ENCODE measurements at places on chromosomes 16 and 17. TPM values are rescaled to one million over a fixed set of nuclear protein-coding genes. Genes with fewer than 3 reads are reported as not detected.

DNA sequence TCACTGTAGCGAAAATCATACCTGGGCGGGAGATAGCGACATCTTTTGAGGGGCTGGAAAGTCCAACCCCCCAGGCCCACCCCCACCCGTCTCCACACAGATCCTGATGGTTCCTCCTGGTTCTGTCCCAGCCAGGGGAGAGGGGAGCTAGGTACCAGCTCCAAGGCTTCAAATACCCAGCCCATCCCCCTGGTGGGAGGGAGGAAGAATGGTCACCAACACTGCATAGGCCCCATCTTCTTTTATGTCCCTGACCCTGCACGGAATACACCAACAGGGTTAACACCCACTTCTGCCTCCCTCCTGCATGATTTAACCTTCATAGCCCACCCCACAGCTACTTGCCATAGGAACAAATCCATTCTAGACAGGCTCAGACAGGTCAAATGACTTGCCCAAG lies 9.3 kb downstream of the HAP1 start:
- no peak for DNase-seq

- no peak for DNase-seq
Observed at GRCh38 chr16:51559901-51560300, 408.8 kb upstream of the SALL1 start.

DNA sequence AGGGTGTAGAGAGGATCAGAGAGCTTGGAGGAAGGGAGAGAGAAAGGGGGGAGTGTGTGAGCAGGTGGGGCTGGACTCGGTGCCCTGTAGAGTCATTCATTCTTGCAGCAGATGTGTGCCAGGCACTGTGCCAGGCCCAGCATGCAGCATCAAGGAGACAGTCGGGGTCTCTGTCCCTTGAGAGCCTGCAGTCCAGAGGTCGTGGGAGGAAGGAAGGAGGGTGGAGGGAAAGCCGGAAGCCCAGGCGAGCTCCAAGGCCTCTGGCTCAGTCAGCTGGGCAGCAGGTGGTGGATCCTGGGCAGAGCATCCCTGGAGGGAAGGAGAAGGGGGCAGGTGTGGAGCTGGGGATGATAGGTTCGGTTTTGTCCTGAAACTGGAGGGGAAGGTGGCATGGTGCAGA lies 27.5 kb downstream of the EPN2 start:
- no peak for DNase-seq

DNA sequence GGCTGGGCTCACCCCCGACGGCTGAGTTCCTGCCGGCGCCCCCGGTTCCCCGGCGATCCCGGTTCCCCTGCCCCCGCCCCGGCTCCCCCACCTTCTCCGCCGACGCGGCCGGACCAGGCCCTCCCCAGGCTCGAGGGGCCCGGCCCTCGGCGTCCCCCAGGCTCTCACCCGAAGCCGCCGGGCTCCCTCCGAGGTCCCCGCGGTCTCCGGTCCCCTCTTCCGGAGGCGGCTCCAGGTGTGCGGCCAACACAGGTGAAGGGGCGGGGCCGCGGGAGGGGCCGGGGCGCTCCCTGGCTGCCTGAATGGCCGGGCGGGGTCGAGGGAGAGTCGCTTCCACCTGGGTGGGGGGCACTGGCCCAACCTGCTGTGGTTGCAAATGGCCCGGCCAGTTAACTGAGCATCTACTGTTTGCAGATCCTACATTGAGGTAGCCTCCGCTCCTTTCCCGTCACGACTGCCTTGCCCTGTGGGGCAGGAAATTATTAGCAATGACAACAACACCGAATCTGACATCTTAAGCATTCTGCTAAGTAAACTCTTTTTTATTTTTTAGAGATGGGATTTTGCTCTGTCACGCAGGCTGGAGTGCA lies at the start of gene BICDL2:
Gene BICDL2 (minus strand): TSS at position 219 of the 590 bp plus-strand sequence. CDS start 1,448 bp downstream, outside the sequence.
- DNase-seq: no peak

DNA sequence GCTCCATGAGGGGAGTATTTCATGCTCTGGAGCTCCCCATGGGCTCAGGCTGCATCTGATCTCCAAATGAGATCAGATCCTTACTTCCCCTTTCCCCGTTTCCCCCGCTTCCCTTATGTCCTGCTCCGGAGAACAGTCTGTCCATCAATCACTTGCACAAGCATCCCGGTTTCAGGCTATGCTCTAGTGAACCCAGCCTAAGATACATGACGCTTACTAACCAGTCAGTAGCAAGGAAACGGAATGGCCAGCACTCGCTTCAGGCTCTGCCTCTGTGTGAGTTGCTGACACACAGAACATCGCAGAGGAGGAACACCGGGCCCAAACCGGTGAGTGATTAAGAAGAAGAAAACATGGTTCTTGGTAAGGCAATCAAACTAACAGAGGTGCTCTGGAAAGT lies 9.4 kb upstream of the ATP5MC1 start:
- DNase-seq: no peak

- no peak for DNase-seq
Observed at GRCh38 chr16:27582883-27583282, 32.9 kb downstream of the KATNIP start.

- DNase-seq: no peak
Observed at GRCh38 chr17:51120357-51120738, 320 bp downstream of the SPAG9 start.

DNA sequence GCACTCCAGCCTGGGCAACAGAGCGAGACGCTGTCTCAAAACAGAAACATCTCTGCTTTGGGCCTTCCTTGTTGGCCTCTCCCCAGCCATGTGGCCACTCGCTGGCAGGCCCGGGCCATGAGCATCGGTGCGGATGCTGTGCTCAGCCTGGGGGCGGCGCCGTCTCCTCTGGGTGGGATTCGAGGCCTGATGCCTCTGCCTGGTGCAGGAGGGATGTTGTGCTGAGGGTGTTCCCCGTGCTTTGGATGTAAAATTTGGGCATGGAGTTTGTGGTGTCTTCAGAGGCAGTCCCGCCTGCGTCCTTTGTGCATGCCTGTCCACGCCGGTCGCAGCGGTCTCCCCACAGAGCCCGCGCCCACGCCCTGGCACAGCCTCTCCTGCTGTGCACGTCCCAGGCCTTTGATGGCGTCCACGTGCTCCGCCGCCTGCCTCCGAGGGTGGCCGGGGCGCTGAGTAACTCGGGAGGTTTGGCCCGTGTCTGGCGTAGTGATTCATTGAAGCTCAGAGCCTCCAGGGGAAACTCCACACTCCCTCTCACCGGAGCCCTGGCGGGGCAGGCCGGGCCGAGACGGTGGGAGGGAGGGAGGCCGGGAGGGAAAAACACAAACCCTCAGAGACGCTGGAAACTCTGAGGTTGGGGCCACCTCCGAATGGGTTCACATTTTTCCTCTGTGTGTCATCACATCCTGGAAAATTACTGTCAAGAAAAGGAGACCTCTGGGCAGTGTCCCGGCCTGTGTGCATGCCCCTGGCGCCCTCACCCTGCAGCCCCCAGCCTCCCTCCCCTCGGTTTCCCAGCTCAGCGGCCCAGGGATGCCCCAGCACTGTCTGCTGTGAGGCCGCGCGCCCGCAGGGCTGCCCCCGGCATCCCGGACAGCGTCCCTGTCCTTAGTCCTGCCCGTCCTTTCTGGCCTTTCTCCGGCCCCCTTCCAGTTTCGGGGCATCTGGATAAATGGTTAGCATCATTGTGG lies 19.0 kb downstream of the CENPX start:
- DNase-seq: peak; percentile 82

DNA sequence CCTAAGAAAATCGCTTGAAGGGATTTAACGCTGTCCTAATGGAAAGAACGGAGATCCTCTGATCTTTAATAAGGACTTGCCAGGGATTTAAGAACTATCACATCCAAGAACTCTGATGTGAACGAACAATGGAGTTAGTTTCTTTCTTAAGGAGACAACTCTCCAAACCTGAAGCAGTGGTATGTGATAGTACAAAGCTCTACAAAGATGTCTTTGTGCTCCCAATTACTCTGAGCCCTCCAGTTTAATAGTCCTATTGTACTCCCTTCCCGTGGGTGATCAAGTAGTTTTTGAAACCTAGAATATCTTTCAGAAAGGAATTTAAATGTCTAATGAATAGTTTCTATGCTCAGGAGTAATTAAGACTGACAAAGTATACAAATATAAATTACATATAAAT lies 123.8 kb downstream of the FTO start:
- no peak for DNase-seq

DNA sequence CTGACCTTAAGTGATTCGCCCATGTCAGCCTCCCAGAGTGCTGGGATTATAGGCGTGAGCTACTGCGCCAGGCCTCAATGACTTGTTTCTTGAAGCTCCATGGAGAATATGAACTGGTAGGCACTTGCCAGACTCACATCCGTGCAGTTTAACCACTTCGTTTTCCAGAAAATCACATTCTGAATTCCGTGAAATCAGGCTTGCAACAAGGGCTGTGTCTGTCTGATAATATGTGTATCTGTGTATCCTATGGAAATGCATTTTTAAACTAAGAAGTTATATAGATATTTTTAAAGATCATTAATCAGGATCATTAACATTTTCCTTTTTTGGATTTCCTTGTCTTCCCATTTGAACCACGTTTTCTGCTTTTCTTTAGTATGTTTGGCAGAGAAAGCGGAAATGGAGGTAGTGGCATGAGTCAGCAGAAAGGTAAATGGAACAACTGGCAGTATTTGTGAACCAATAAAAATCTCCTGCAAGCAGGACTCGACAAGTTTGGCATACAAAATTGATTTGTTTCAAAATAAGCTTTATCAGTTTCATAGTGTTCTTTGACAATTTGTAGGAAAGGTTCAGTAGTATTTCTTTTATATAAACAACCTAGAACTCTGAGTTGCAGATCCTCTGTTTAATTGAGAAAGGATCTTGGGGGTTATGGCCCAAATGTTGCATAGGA lies 33.0 kb downstream of the USP10 start:
- DNase-seq: no peak

- peak; percentile 40 for DNase-seq
Observed at GRCh38 chr17:73719588-73720071, 75.4 kb upstream of the SDK2 start.

DNA sequence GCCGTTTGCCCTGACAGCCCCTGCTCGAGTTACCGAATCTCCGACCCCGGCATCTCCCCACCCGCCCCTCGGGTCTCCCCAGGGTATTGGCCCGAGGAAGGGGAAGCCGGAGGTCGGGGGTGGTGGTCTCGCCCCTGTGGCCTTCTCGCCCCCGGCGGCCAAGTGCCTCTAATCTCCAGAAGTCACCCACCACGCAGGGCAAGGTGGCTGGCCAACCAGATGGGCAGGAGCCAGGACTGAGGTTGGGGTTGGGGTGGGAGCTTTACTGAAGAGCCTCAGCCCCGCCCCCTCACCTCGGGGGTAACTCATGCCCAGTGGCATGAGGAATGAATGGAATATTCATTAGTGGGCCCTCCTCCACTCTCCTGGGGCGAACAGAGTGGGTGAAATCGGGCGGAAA lies 637 bp downstream of the DHRS11 start:
- DNase-seq: no peak

DNA sequence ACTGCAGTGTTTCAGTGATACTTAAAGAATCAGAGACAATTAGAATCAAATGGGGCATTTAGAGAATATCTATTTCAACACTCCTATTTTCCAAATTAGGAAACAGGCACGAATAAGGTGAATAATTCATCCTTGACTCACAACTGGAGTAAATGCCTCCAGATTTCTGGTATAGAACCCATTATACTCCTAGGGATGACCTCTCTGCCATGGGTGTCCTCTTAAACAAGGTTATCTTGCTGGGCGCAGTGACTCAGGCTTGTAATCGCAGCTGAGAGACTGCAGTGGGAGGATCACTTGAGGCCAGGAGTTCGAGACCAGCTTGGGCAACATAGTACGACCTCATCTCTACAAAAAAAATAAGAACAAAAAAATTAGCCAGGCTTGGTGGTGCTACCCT lies 139.8 kb upstream of the ELAC2 start:
- no peak for DNase-seq

DNA sequence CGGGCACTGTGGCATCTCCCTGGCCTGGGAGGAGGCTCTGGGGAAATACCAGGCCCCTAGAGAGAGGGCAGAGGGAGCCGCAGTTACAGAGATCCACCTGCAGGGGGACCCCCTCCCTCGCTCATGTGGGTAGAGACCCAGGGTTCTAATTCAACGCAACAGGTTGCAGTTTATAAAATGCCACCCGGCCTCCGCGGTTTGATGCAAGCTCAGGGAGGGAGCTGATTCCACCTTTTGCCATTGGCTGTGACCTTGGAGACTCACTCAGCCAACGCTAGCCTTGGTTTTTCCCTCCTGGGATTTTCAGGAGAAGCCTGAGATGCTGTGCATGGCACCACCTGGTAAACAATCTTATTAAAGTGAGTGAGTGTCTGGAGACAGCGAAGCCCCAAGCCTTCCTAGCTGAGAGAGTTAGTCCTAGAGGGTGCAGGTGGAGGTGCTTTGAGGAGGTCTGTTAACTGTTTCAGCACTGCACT lies 12.1 kb downstream of the TTLL6 start:
- DNase-seq: peak; percentile 56

- DNase-seq: no peak
Observed at GRCh38 chr16:83390759-83391158, 417.0 kb upstream of the HSBP1 start.

DNA sequence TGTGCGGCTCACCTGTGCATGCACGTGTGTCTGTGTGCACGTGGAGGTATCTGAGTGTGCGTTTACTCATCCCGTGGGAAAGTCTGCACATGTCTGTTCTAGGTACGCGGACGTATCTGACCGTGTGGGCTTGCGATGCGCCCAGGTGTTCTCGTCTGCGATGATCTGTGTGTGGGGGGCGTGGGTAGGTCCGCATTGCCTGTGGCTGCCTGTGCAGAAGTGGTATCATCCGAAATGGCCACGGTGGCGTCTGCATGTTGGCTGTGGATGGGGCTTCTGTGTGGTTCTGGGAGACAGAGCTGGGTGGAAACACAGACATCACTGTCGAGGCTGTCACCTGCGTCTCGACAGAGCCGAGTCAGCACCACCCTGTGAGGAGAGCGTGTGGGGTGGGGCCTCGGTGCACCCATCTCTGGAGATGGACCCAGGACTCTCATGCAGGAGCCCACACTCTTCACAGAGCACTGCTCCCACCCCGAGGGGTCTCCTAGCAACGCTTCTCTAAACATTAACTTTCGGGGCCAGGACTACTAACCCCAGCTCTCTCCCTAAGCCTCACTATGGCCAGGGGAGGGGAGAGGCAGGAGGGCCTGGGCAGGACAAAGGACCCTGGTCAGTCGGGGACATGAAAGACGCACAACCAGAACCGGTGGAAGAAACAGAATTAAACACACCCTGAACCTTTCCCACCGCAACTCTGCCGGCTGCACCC lies 8.4 kb downstream of the DPEP1 start:
- DNase-seq: no peak

Gene ZNF624
- 2.7 TPM for total RNA-seq

Gene SLC52A1
- total RNA-seq: 0.10 TPM

Gene SGF29
- total RNA-seq: 14.5 TPM

Gene SPATA32
- total RNA-seq: not detected

Gene TEX14
- 0.32 TPM for total RNA-seq

Gene SNAI3
- 2.7 TPM for total RNA-seq

Gene PRSS33
- total RNA-seq: not detected

Gene MYH11
- total RNA-seq: 75.8 TPM
